ENCODE measurements at places on chromosomes 5 and 9. TPM values are rescaled to one million over a fixed set of nuclear protein-coding genes. Genes with fewer than 3 reads are reported as not detected.

GRCh38 chr5:16791036-16791705 is 144.9 kb downstream of the MYO10 start:
- no peak overlapping the region for H3K4me3 ChIP-seq
- DNase-seq = peak; percentile 74

- no peaks in the 10 kb centered on the region for H3K36me3 ChIP-seq
- H3K4me1 ChIP-seq = no peaks in the 10 kb centered on the region
- DNase-seq = peak; percentile 21
- peaks cover 48% of the 10 kb centered on the region for H3K27me3 ChIP-seq
- H3K4me3 ChIP-seq = no peak overlapping the region
Observed at GRCh38 chr5:159104051-159104651, 4.4 kb upstream of the EBF1 start.

DNA sequence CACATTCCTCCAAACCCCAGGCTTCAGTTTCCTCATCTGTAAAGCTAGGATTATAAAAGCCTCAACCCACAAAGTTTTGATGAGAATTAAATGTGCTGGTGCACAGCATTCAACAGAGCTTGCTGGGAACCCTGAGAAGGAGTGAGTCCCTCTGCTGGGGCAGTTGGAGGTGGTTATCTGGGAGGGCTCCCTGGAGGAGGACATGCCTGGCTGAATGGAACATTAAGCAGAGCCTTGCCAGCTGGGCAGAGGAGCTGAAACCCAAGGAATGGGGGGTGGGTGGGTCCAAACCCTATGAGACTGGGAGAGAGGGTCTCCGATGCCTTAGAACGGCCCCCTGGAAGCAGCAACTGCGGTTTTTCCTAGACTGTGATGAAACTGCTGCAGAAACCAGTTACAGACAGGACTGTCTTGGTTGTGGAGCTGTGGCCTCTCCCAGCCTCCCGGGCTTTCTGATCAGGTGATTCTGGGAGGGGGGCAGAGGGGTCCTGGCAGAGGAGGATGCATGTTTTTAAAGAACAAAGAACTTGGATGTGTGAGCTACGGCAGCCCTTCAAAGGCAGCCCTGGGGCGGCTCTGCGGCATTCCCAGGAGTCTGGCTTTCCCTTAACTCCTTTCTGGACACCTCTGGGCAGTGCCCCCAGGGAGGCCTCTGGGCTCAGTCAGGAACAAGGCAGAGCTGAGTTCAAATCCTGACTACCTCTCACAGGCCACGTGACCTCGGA is 20.8 kb downstream of the FIBCD1 start:
- no peak overlapping the region for H3K4me3 ChIP-seq
- H3K27me3 ChIP-seq = no peaks in the 10 kb centered on the region
- no peak overlapping the region for H3K27ac ChIP-seq
- peaks cover 2% of the 10 kb centered on the region for H3K4me1 ChIP-seq
- H3K36me3 ChIP-seq = no peaks in the 10 kb centered on the region

GRCh38 chr5:128426090-128426534 is 111.9 kb downstream of the FBN2 start:
- no peaks in the 10 kb centered on the region for H3K27me3 ChIP-seq
- no peak for DNase-seq
- no peak overlapping the region for H3K27ac ChIP-seq
- peaks cover 7% of the 10 kb centered on the region for H3K4me1 ChIP-seq

DNA sequence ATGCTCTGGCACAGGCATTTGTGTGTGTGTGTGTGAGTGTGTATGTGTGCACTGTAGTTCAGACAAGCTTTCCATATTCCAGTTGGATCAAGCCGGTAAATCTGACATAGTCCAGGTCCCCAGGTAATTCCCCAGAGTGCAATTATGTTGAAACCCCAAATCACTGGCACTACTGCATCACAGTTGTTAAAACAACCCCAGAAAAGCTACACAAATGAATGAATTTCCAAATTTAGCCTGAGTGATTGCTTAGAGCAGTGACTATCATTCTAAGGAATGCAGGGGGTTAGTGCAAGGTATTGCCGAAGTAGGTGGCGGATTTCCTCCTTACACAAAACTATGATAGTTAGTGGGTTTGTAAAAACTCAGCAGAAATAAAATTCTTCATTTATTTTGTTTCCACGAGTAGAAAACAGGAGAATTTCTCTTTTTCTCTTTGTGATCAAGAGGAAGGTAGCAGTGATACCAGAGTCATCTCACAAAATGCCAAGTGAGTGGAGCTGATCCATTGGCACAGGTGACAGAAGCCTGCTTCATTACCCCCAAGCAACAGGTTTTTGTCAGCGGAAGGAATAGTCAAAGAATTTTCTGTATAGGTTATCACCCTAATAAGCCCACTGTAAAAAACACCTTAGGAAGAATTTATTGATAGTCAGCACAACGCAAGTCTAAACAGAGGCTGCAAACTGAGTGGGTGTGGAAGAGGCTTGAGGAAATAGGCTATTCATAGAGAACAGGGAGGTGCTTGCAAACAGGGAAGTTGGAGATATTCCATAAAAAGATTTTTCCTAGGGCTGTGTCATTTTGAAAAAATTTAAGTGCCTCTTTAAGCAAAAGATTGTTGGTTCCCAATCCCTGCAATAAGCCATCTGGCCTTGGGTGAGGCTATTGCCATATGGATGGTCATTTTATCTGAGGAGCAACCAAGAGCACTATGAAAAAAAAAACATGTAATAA is 385.1 kb downstream of the CHSY3 start:
- no peaks in the 10 kb centered on the region for H3K4me1 ChIP-seq
- H3K27ac ChIP-seq = no peak overlapping the region
- no peak overlapping the region for H3K4me3 ChIP-seq
- DNase-seq = no peak

GRCh38 chr9:7216004-7216841 is 458.4 kb downstream of the KDM4C start:
- no peak overlapping the region for H3K4me3 ChIP-seq
- no peak overlapping the region for H3K27ac ChIP-seq
- peak; percentile 7 for DNase-seq
- no peaks in the 10 kb centered on the region for H3K36me3 ChIP-seq
- H3K27me3 ChIP-seq = no peaks in the 10 kb centered on the region
- H3K4me1 ChIP-seq = no peaks in the 10 kb centered on the region

- H3K4me1 ChIP-seq = peaks cover 10% of the 10 kb centered on the region
- no peak overlapping the region for H3K27ac ChIP-seq
- no peak for DNase-seq
- no peak overlapping the region for H3K4me3 ChIP-seq
Observed at GRCh38 chr9:116316246-116316645, 162.7 kb downstream of the PAPPA start.

- no peak overlapping the region for H3K27ac ChIP-seq
- no peaks in the 10 kb centered on the region for H3K4me1 ChIP-seq
- no peak overlapping the region for H3K4me3 ChIP-seq
Observed at GRCh38 chr5:170542691-170543293, 39.0 kb downstream of the KCNIP1 start.

GRCh38 chr9:122268041-122268814 is 3.5 kb downstream of the MRRF start:
- no peak for DNase-seq
- no peaks in the 10 kb centered on the region for H3K27me3 ChIP-seq
- H3K4me3 ChIP-seq = no peak overlapping the region
- H3K27ac ChIP-seq = no peak overlapping the region
- H3K4me1 ChIP-seq = no peaks in the 10 kb centered on the region

DNA sequence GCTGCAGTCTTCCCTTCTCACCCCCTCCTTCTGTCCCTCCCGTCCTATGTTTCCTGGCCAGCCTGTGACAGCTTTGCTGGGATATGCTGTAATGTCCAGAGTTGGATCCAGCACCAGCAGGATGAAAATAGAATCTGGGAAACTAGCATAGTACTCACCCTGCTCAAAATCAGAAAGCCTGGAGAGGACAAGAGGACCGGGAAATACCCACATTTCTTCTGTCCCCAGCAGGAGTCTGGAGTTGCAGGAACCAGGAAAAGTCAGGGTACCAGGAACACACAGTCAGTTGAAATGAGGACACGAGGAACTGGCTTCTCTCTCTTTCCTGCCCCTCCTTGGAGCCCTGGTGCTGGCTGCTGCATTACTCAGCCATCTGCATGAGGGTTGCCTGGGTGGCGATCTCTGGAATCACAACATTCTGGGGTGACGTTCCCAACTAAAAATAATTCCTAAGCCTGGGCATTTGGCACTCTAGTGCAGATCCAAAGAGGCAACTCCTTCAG is 59.6 kb upstream of the NFIL3 start:
- H3K4me3 ChIP-seq = no peak overlapping the region
- no peak overlapping the region for H3K27ac ChIP-seq
- peaks cover 10% of the 10 kb centered on the region for H3K4me1 ChIP-seq
- DNase-seq = peak; percentile 47
- H3K27me3 ChIP-seq = no peaks in the 10 kb centered on the region
- H3K36me3 ChIP-seq = no peaks in the 10 kb centered on the region

GRCh38 chr5:11525020-11525419 is 379.2 kb downstream of the CTNND2 start:
- H3K27ac ChIP-seq = no peak overlapping the region
- H3K4me1 ChIP-seq = no peaks in the 10 kb centered on the region
- DNase-seq = no peak
- no peaks in the 10 kb centered on the region for H3K27me3 ChIP-seq

DNA sequence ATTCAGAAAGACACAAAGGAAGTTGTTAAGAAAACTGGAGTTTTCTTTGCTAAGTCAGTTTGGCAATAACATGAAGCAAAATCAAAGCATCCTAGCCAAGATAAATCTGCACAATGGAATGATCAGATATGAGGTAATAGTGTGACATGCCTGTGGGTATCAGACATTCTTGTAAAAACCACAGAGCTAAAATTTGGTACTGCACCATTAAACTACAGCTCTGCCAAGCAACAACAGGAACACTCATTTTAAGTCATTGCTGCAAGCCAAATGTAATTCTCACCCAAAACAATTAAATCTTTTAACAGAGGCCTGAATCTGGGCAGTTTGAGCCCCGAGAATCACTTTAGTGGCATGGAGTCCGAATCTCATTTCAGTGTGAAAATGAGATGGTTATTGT is 96.6 kb downstream of the VCAN start:
- 0 out of 2 replicates have a peak overlapping the region, but pooled peaks have one; percentile 29 for H3K27ac ChIP-seq
- H3K4me1 ChIP-seq = peaks cover 4% of the 10 kb centered on the region
- H3K27me3 ChIP-seq = no peaks in the 10 kb centered on the region
- H3K36me3 ChIP-seq = peaks cover 3% of the 10 kb centered on the region
- peak; percentile 93 for DNase-seq

- no peaks in the 10 kb centered on the region for H3K27me3 ChIP-seq
- no peak overlapping the region for H3K27ac ChIP-seq
- no peak for DNase-seq
- H3K36me3 ChIP-seq = peaks cover 6% of the 10 kb centered on the region
- H3K4me1 ChIP-seq = no peaks in the 10 kb centered on the region
- no peak overlapping the region for H3K4me3 ChIP-seq
Observed at GRCh38 chr5:173065155-173065554, 9.0 kb downstream of the CREBRF start.

GRCh38 chr5:146888351-146888978 is 9.9 kb upstream of the PPP2R2B start:
- no peaks in the 10 kb centered on the region for H3K4me1 ChIP-seq
- no peak overlapping the region for H3K27ac ChIP-seq
- no peak for DNase-seq
- H3K36me3 ChIP-seq = no peaks in the 10 kb centered on the region
- H3K27me3 ChIP-seq = no peaks in the 10 kb centered on the region

GRCh38 chr9:5425006-5425628 is 12.6 kb downstream of the PLGRKT start:
- no peak for DNase-seq
- H3K36me3 ChIP-seq = 0 out of 2 replicates have a peak, but pooled peaks cover 2% of the 10 kb centered on the region
- H3K4me3 ChIP-seq = no peak overlapping the region
- H3K4me1 ChIP-seq = no peaks in the 10 kb centered on the region

GRCh38 chr9:36470643-36471290 is 70.7 kb upstream of the RNF38 start:
- H3K27ac ChIP-seq = peak overlapping the region; percentile 61
- H3K4me3 ChIP-seq = peak overlapping the region; percentile 35
- peaks cover 4% of the 10 kb centered on the region for H3K4me1 ChIP-seq
- DNase-seq = peak; percentile 71

DNA sequence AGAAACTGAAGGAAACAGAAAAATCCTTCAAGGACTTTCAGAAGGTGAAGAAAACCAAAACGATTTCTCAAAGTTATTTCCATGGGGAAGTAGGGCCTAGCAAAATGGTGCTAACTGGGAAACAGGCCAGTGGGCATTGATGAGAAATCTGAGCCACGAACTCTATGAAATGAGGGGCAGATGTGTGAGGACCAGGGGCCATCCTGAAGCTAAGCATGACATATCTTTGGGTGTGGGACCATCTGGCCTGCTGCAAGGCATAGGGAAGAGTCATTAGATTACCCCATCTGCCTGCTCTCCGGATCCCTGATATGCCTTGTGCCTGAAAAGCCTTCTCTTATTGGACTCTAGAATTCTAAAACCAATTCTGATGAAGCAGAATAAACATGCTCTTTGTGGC is 143.8 kb downstream of the PALM2AKAP2 start:
- H3K4me3 ChIP-seq = no peak overlapping the region
- peaks cover 7% of the 10 kb centered on the region for H3K36me3 ChIP-seq
- no peak overlapping the region for H3K27ac ChIP-seq
- no peaks in the 10 kb centered on the region for H3K4me1 ChIP-seq

DNA sequence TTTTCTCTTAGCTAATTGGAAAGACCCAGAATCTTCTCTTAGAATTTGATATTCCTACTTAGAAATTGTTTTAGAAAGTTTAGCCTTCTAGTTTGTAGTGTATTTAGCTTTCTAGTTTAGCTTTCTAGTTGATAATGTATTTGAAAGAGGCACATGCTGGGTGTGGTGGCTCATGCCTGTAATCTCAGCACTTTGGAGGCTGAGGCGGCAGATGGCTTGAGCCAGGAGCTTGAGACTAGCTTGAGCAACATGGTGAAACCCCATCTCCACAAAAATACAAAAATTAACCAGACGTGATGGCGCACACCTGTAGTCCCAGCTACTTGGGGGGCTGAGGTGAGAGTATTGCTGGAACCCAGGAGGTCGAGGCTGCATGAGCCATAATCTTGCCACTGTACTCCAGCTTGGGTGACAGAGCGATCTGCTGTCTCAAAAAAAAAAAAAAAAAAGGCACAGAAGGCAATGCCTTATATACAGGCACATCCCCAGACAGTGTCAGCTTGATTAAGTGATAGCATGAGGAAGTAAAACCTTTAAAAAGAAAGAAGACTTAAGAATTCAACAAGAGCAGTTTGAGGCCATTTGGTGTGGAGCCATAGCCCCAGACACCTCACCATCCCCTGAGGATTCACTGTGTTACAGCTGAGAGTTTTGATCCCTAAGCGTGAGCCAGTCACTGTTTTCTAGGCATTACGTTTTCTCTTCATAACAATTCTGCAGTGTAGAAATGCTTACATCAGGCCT is 34.6 kb downstream of the ZSWIM6 start:
- H3K36me3 ChIP-seq = peaks cover 2% of the 10 kb centered on the region
- H3K27me3 ChIP-seq = no peaks in the 10 kb centered on the region
- no peak for DNase-seq
- no peak overlapping the region for H3K4me3 ChIP-seq
- no peak overlapping the region for H3K27ac ChIP-seq
- H3K4me1 ChIP-seq = peaks cover 5% of the 10 kb centered on the region

GCNT4 gene
- 1.8 TPM for total RNA-seq

LRRC70 gene
- 0.83 TPM for total RNA-seq

GFI1B gene
- not detected for total RNA-seq

PSD2 gene
- not detected for total RNA-seq

NMUR2 gene
- not detected for total RNA-seq

TMEM203 gene
- 20.8 TPM for total RNA-seq

Data from IMR-90 (cell line).